NCI-H748 treated with DMSO at 0.1 percent for 48 hours (cell line): ENCODE measurements at places on chromosomes 2 and 18.

DNA sequence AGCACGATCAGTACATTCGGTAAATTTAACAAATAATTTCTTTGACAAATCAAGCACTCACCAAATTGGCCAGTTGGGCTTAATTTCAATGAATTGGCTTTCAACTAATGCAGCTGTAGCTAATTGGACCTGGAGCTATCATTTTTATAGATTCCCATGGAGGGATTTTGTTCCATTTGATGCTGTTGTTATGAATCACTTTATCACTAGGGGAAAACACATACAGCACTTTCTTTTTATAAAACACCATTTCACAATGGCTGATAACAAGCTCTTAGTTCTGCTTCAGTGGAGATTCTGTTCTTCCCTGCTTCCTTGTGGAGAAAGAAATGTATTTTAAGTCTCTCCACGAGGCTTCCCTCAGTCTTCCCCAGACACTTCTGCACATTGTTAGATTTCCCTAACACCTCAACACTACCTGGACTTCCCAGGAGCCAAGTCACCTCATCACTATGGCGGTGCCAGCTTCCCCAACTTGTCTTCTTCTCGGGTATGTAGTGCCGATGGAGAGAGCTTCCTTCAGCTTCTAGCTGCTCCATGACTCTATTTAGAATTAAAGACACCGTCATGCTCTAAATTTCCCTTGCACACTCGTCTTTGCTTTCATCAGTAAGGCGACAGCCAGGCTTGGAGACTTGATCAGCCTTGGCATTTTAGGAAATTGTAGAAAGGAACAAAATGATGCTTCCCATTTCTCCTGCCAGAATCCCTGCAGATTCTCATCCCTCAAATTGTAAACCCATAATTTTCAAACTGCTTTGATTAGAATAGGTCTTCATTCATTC, 72.0 kb downstream of the INPP5D start:
- DNase-seq, result no peak

- DNase-seq, result peak; percentile 20
Measured at GRCh38 chr2:201858281-201859184, 52.2 kb downstream of the CDK15 start.

GRCh38 chr18:7872569-7872968, 305.5 kb downstream of the PTPRM start:
- peak; percentile 42 for DNase-seq

- peak; percentile 52 for DNase-seq
Measured at GRCh38 chr2:236169151-236169721, 1.1 kb upstream of the GBX2 start.

DNA sequence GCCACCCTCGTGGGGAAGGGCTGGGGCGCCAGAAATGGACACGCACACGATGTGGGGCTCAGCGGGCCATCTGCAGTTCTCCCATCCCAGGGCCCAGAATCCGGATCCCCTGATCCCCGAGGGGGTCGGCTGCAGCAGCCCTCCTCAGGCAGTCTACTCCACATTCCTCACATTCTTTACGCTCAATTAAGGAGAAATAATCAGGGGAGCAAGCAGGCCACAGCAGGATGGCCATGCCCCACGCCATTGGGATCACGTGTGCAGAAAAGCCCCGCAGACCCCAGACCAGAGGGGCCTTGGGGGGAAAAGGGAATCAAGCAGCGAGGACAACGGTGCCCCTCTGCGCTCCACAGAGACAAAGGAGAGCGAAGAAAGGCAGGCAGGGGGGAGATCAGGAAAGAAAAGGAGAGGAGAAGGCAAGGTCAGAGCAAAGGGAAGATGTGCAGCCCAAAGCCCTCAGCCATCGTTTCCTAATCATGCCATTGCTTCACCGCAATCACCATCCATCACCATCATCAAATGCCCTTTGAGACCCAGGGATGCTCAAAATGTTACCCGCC, 17.5 kb upstream of the PKDCC start:
- no peak for DNase-seq

GRCh38 chr2:170715932-170716777, 1.0 kb downstream of the SP5 start:
- peak; percentile 27 for DNase-seq

GRCh38 chr2:204239411-204240165, 303.0 kb downstream of the ICOS start:
- peak; percentile 22 for DNase-seq

GRCh38 chr2:111178296-111178695, 57.6 kb downstream of the BCL2L11 start:
- no peak for DNase-seq
